ENCODE measurements at places on chromosomes 12 and 14.

- DNase-seq = no peak
Observed at GRCh38 chr14:98101323-98101722, 1170.7 kb downstream of the BCL11B start.

DNA sequence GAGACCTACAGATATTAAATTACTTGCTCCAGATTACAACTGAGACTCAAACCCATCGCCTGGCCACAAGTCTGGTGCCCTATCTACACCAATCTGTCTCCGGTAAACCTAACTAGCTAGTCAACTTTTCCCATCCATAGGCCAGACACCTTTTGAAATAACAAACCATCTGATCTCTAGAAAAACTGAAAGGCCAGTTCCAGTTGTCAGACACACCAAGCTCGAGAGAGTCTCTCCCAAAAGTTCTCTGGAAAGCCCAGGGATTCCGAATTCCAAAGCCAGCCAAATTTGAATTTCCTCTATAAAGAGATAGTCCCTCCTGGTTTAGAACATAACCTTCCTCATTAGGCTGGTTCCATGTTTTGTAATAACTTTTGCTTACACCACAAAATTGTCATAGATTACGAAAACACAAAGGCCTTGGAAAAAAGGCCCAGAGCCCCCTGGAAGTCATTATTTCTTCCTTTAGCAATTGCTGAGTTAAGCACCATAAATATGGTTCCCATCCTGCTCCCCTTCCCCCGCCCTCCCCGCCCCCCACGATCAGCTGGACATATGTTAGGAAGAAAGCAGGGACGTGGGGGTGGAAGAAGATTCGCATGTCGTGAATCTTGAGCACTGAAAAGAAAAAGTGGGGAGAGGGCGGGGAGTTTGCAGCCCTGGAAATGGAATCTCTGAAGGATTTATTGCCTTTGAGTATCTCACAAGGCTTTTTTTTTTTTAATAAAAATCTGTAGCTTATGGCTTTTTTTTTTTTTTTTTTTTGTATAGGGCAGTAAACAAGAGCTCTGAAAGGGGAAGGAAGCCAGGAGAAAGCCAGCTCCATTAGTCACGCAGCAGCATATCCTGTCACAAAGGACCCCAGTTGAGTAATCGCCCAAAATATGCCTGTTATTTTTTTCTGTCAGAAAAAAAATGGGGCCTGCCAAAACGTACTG, 110.4 kb downstream of the ZFP36L1 start:
- peak; percentile 76 for DNase-seq

DNA sequence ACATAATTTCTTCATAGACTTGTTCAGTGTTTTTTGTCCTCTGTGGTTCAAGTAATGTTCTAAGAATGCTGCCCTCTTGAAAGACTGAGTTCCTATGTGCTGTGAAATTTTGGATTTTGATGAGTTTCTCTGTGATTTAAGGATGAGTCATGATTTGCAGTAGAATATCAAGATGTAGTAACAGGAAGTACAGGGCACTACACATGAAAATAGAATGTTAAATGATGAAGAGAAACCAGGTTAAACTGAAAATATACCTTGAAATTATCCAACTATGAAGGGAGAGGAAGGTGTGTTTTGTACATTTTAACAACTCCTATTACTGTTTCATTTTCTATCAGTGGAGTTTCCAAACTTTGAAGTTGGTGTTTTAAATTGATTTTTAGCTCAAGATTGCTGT, 4.8 kb downstream of the ELK3 start:
- no peak for DNase-seq

DNA sequence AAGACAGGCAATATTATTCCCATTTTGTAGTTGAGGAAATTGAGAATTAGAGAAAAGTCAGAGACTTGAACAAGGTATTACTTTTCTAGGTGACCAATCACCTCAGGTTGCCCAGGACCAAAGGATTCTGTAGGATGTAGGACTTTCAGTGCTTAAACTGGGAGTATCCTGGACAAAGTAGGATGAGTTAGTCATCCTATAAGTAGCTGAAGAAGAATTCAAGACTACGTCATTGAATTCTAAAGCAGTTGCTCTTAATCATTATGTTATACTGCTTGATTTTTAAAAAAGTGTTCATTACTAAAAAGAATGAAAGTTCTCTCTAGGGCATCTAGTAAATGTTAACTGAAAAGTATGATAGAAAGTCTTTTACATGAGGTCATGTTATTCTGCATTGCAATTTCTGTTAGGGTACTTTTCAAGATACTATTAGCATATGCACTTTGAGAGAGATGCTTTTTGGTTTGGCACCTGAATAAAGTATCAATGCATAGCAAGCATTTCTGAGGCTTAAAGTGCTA, 101.7 kb downstream of the RTN1 start:
- no peak for DNase-seq

GRCh38 chr14:44070046-44070445, 437.0 kb downstream of the FSCB start:
- no peak for DNase-seq

DNA sequence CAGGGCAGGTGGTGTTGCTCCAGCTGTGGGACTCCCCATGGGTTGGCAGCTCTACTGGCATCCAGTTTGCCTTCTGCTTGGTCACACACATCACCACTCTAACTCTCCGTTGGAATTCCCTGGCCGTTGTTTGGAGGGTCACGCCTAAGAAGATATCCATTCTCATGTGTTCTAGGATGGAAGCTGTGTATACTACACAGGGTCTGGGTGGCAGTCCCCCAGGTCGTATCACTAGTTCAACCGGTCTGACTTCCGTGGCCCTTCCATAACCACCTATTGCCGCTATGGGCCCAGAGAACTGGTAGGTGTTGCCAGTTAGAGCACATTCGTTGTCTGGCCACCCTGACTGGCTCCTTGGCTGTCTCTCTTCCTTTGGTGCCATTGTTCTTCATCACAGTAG, 456.3 kb downstream of the TMEM121 start:
- no peak for DNase-seq

DNA sequence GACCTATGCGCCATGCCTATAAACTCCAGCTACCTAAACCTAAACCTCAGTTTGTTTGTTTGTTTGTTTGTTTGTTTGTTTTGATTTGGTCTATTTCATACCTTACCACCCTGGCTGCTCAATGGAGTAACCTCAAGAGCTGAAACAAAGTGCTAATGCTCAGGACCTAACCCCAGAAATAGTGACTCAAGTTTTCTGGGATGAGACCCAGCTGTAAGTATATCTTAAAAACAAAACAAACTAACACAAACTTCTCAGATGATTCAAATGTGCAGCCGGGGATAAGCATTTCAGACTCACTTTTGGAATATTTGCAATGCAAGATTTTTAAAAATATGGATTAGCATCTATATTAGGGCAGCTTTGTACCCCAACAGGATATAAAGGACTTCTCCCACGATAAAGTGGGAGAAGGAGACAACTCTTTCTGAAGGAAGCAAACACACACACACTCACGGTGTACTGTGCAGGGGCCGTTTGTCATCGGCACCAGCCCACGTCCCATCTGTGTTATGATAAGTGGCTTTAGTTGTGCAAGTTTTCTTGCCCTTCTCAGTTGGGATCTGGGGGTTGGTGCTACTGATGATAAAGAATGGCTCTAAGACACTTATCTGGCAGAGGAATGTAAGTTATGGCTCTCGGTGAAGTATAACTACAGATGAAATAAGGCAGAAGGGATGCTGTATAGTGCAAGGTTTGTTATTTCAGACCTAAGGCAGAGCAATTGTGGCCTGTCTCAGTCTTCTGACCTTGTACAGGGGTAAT, 516.7 kb upstream of the TMEM132C start:
- no peak for DNase-seq

DNA sequence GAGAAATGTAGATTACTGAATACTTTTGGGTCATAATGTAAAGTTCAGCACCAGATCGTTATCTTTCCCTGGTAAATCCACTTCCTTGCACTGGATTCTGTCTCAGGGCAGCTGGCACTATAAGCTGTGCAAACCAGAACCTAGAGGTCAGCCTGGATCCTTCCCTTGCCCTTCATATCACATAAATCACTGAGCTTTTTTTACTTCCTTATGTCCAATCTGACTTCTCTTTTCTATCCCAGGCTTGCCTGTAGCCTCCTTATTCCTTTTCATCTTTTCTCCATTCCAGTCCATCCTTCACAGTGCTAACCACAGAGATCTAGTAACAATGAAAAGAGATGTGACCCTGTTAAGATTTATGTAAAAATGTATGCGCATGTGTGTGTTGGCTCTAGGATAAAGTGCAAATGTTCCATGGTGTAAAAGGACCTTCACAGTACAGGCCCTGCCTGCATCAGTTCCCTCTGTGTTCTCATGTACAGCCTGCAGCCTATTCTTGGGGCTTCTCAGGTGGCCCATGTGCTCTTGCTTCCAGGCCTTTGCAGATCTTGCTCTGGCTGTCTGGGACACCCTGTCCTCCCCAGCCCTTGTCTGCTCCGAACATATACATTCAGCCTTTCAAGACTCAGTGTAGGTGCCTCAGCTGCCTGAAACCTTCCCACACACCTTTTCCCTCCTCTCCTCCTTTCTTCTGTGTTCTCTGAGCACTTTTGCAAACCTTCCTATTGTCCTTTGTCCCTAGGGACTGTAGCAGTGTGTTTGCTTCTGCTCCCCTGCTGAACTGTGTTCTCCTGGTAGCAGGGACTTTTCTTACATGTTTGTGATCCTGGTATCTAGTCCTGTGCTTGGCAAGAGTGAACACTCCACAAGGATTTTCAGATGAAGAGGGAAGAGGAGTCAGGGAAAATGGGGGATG, 30.0 kb downstream of the PELI2 start:
- DNase-seq = no peak

- peak; percentile 44 for DNase-seq
Observed at GRCh38 chr12:14774906-14775635, 28.2 kb downstream of the WBP11 start.

DNA sequence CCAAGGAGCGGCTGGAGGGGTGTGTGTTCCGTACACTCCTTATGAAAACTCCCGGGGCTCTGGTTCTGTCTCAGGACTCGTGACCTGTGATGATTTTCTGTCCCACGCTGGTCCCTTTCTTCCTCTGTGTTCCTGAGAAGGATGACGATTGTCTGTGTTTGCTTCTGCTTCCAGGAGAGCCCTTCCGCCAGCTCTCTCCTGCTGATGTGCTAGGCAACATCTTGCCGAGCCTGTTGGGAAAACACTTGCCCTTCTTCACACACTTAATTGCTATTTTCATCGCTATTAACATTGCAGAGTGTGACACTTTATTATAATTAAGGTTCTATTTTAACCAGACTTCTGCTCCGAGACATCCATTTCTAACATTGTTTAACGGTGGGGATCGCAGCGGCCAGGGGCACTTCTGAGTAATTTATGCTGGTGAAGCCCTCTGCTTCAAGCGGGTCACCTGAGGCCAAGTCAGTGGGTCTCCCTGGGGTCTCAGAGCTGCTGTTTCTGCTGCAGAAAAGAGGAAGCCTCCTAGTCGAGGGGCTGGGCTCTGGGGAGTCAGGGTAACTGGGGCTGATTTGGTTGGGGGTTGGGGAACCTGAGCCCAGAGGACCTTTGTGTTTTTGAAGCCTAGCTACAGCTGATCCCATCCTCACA, 88.6 kb downstream of the PRMT8 start:
- DNase-seq = no peak

- DNase-seq = no peak
Observed at GRCh38 chr14:40133463-40133862, 701.2 kb upstream of the FBXO33 start.

DNA sequence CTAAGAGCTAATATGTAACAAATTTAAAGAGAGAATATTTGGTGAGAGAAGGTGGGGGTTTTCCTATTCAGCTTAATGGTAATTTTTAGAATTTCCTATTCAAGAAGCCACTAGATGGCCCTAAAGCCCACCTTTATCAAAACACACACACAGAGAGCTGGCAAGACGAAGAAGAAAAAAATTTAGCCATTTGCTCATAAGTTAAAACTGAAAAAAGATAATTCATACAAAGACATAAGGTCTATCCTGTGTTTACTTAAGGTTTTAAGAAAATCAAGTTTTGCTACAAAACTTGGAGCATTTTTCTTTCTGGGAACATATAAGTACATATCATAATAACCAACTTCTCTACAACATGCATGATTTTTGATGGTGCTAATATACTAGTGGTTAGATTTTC, 46.8 kb upstream of the PCED1B start:
- peak; percentile 37 for DNase-seq

DNA sequence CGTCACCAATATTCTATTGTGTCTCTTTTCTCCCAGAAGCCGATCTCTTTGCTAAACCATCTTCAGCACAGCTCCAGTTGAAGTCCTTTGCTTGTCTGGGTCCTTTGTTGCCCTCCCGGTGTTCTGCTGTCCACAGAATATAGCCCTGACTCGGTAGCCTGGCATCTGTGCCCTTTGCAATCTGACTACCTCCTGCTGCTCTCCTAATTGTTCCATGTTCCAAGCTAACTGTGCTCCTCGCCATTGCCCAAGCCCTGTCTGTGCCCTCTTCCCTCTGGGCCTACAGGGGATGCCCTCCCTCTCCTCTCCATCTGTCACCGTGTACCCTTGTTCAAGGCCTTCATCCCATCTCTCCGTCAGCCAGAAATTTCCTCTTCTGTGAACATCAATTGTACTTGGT, 306.3 kb downstream of the APAF1 start:
- no peak for DNase-seq

GRCh38 chr14:72781561-72782508, 112.1 kb downstream of the DPF3 start:
- no peak for DNase-seq

DNA sequence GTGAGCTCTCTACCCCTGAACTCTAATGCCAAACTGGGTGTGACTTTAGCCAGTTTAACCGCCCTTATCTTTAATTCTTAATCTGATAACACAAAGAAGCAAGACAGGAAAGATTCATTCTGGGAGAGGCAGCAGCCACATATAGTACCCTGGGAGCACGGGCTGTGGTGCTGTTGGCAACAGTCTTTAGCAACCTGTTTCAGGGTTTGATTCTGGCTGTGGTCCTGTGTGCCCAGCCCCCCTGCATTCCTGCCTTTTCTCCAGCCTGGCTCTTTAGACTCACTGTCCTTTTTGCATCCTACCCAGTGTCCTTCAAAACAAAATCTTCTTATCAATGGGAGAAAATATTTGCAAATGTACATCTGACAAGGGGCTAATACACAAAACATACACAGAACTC, 275.2 kb downstream of the GXYLT1 start:
- no peak for DNase-seq

- no peak for DNase-seq
Observed at GRCh38 chr14:80269353-80269925, 58.1 kb upstream of the DIO2 start.

All from CD4-positive, alpha-beta T cell treated with Interleukin-17A for 4 hours (primary cell).